ENCODE measurements at places on chromosomes 2 and 18.
A peak's percentile ranks its signal among the peaks of the same experiment; 100 is the strongest.

GRCh38 chr2:197345846-197346370 is 35.3 kb upstream of the ANKRD44 start:
- no peak for DNase-seq

DNA sequence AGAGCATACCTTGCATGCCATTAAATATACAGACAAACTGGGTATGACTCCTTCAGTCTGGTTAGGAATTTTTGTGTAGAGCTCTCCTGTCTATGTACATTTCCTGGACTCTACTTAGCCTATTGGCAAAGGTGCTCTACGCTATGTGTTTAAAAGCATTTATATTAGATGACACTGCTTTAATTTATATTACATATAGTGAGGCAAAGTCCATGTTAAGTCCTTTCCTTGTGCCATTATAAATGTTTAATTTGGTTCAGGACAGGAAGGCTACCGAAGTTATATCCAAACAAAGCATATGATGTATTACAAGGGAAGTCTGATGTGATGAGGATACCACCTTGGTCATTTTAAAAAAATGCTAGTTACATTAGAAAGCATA is 117.4 kb upstream of the RAB27B start:
- no peak for DNase-seq

DNA sequence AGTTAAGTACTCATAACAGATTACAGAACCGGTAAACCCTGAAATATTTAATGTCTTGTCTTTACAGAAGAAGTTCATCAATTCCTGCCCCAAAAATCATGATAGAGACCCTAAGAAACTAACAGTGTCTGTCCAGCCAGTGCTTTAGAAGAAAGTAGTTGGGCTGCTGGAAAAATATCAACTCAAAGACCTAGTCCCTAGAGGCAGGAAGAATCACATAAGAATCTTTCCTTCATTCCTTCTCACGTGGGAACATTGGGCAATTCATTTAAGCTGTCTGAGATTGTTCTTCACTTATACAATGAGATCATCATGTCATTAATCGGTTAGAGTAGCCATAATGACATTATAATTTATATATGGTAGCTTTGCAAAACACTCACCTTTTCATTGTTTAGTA is 156.4 kb downstream of the CCBE1 start:
- no peak for DNase-seq

- DNase-seq: no peak
Measured at GRCh38 chr2:135667045-135667444, 74.6 kb upstream of the UBXN4 start.

- no peak for DNase-seq
Measured at GRCh38 chr2:226803410-226803809, 3.8 kb upstream of the IRS1 start.

DNA sequence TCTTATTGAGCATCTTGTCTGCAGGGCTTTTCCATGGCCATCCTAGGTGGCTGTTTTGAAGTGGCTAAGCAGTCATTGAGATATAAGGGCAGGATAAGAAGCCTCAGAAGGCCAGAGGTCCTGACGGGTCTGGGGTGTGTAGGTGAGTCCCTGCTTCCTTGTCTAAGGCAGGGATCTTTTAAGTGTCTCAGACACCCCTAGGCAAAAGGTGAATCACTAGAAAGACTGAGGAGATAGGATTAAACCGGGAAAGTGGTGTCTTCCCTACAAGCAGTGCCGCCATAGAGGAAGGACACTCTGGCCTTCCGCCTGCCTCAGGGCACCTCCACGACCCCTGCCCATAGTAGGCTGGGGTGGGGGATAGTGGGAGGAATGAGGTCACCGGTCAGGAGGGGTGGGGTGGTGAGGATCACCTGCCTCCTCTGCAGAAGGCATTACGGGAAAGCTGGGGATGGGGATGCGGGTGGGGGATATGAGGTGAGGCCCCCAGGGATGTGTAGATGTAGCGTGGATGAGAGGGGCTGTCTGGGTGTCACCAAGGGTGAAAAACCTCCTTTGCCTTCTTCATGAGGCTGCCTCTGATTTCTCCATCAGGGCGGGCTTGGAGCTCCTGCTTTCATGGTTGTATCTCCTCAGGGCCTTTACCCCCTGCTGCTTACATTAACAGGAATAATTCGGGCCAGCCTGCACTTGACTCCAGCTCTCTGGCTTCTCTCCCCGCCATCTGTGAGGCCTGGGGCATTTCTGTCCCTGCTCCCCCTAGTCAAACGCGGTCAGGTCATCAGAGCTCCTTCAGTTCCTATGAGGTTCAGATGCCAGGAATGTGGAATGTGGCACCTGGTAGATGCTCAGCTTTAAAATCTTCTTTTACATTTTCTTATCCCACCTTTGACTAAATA is 244.0 kb downstream of the DYSF start:
- DNase-seq: no peak

GRCh38 chr2:62564380-62565137 is 58.6 kb upstream of the TMEM17 start:
- no peak for DNase-seq

- peak; percentile 59 for DNase-seq
Measured at GRCh38 chr2:25822190-25823117, 55.8 kb downstream of the ASXL2 start.

DNA sequence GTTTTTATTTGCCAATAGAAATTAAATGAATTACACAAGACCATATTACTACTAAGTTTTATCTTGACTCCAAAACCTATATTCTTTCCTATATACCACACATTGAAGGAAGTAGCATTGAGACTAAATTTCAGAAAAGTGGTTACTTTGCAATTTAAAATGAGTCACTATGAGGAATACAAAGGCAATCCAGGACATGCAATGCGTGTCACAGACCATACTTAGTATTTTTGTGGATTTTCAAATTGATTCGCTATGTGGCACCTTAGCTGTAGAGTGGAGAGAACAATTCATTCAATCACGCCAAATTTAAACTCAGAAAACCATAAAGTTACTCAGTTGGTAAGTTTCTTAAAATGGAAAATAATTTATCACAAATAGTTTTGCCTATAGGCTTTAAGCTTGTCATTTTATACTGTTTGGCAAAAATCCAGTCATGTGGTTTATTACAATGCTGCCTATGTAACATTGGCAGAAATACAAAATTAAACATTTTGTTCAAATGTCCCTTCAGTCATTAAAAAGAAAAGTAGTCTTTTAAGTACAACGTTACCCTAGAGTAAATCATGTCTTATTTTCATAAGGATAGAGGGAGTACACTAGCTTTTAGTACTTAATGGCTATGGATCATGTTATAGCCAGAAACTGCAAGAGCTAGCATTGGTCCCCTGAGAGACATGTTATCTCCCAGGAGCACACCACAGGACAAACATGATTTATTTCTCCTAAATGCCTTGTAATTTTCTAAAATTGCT is 222.8 kb upstream of the CDH7 start:
- no peak for DNase-seq

GRCh38 chr18:48669991-48670750 is 131.3 kb downstream of the CTIF start:
- no peak for DNase-seq

DNA sequence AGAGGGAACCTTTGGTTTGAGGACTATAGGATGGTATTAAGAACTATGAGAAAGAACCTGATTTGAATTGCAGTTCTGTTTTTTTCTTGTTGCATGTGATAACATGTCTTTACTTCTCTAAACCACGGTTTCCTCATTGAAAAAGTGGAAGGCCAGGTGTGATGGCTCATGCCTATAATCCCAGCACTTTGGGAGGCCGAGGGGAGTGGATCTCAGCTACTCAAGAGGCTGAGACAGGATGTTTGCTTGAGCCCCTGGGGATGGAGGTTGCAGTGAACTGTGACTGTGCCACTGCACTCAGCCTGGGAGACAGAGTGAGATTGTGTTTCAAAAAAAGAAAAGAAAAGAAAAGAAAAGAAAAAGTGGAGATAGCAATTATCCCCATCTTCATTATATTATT is 32.3 kb downstream of the SCN9A start:
- DNase-seq: no peak

DNA sequence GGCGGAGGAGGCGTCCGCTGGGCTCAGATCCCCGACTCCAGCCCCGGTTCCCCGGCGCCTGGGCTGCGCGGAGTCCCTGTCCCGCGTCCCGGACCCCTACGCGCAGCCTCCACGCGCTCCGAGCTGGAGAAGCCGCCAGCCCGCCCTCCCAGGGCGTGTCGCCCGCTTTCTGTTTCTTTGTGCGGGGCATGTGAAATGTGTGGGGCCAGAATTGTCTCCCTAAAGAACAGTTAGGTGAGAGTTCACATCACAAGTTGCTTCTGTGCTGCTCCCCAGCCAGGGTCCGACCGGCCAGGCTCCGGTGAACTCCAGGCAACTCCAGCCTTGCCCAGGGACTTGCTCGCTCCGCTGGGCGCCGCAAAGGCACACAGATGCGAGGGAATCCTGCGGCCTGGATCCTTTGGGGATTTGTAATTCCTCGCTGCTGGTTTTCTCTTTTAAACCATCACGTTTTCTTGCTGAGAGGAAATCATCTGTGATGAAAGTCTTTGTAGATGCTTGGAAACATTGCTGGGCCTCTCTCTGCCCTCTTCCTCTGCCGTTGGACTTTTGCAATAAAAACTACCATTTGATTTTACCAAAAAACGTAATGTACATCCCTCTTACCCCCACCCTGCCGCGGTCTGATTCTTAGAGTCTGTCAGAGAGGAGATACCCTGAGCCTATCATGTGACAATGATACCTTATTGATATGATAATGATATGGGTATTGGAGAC is 631 bp downstream of the GYPC start:
- no peak for DNase-seq

DNA sequence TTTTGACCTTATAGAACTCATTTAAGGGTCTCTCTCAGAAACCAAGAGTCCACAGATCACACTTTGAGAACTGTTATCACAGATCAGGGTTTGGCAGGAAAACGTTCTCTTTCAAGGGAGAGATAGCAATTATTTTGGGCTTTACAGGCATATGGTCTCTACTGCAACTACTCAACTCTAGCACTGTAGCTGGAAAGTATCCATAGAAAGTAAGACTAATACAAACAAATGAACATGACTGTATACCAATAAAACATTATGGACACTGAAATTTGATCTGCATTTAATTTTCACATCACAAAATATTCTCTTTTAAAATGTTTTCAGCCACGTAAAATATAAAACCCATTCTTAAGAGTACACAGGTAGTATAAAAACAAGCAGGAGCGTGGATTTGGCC is 100.5 kb downstream of the TRIP12 start:
- no peak for DNase-seq

DNA sequence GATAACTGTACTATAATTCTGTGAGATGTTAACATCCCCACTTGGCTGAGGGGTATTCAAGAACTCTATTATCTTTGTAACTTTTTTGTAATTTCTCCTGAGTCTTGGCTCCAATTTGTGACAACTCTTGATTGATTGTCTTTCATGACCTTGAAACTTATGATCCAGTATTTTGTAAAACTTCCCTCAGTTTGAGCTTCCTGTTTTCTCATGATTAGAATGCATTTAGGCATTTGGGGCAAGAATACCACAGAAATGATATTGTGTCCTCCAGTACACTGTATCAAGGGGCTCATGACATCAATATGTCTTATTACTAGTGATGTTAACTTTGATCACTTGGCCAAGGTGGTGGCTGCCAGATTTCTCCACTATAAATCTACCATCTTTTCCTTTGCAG is 37.4 kb downstream of the PNO1 start:
- DNase-seq: no peak

DNA sequence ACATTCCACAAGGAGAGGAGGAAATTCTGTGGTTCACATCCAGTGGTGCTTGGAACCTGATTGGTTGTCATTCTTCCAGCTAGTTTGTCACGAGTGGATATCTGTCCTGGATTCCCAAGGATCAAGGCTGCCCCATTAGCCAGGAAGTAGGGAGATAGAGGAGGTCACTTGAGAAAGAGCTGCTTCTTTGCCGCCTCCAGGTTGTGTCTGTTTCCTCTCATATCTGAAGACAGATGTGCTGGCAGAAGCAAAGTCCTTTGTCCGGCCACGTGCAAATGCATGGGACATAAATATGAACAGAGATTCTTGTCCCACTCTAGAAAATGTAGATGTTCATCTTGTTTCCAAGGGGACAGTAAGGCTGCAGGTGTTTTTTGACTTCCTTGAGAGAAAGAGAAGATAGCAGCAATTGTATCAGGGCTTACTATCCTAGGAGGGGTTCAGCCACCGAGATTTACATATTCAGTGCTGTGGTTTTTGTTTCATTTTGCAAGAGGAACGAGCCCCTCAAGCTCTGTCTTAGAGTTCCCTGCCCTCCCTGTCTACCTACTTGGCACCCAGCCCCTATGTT is 174.4 kb downstream of the RPIA start:
- DNase-seq: no peak

- no peak for DNase-seq
Measured at GRCh38 chr2:109260886-109261700, 132.1 kb downstream of the SH3RF3 start.

DNA sequence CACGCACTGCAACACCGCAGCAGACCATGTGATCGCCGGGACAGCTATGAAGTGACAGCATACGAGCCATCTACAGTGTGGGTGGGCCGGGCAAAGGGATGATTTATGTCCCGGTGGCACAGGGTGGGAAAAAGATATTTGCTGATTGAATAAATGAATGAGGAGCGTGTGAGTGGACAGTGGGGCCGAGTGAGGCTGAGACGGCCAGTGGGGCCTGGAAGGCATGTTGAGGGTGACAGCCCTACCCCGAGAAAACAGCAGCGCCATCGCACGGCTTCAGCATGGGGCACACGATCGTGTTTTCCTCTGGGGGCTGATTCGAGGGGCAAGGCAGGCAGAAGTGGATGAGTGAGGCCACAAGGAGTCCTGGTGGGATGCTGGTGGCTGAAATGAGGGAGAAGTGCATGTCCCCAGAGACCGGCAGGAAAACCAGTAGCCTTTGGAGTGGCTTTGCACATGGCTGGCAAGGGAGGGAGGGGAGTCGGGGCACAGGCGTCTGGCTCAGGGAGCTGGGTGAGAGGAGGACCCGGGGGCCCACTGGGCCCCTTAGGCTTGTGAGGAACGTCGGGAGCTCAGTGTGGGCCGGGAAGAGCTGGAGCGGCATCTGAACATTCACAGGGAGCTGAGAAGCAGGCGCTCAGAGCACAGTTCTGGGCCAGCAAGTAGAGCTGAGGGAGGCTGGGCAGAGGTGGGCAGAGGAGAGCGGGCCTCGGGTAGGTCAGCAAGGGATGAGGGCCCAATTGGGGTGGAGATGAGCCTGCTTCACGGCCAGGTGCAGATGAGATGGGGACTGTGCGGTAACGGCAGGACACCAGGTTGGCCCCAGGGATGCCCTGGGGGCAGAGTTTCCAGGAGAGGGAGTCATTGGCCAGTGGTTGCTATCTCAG is 32.1 kb upstream of the MAL start:
- DNase-seq: no peak

DNA sequence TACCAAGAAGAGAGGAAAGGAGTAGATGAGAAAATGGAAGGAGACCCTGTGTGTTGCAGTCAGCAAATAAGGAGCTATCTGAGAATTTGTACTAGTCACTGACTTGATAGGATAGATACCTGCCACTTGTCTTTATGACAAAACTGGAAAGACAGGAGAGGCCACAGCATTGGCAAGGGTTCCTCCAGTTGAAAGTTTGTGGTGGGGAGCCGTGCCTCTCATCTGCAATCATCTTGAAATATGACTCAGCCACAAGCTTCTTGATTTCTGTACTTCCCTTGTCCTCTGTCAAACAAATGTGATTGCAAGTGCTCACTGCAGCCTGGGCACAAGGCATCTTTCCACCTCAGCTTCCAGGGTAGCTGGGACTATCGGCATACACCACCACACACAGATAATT is 99.1 kb downstream of the GREB1L start:
- no peak for DNase-seq

All from stimulated activated CD4-positive, alpha-beta T cell treated with anti-CD3 and anti-CD28 coated beads, Interleukin-12 subunit alpha, Interleukin-12 subunit beta, amount 100 ng/mL, for 48 hours (primary cell).